ENCODE measurements at places on chromosomes 12 and 14.

GRCh38 chr12:84305144-84305543 lies 607.5 kb downstream of the SLC6A15 start:
- no peak for DNase-seq

- no peak for DNase-seq
These were observed 28.9 kb downstream of the DEGS2 start for GRCh38 chr14:100130521-100130920.

DNA sequence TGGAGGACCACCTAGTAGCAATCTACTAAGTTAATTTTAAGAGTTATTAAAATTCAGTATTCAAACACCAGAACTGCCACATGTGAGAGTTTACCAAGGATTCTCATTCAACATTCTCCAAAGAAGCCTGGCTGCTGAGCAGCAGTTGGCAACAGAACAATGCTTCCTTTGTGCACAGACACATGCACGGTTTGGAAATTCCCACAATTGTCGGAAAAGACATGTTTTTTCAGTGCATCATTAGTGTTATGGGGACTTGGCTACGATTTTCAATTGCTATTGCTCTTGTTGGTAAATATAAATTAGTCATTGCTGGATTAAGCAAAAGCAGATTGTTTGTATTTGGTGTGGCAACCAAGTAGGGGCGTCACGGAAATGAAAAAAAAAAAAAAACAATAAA lies 22.2 kb downstream of the ST8SIA1 start:
- no peak for DNase-seq

GRCh38 chr14:65849091-65849490 lies 436.6 kb downstream of the FUT8 start:
- no peak for DNase-seq

GRCh38 chr12:68280240-68280639 lies 26.8 kb upstream of the IL22 start:
- DNase-seq: no peak

- no peak for DNase-seq
These were observed 18.3 kb downstream of the SGPP1 start for GRCh38 chr14:63709589-63709988.

- DNase-seq: no peak
These were observed 1353.0 kb upstream of the SEL1L start for GRCh38 chr14:82886670-82887069.

GRCh38 chr12:71521125-71521524 lies 81.5 kb downstream of the LGR5 start:
- DNase-seq: no peak

- no peak for DNase-seq
These were observed 10.5 kb downstream of the BTBD6 start for GRCh38 chr14:105258846-105259245.

DNA sequence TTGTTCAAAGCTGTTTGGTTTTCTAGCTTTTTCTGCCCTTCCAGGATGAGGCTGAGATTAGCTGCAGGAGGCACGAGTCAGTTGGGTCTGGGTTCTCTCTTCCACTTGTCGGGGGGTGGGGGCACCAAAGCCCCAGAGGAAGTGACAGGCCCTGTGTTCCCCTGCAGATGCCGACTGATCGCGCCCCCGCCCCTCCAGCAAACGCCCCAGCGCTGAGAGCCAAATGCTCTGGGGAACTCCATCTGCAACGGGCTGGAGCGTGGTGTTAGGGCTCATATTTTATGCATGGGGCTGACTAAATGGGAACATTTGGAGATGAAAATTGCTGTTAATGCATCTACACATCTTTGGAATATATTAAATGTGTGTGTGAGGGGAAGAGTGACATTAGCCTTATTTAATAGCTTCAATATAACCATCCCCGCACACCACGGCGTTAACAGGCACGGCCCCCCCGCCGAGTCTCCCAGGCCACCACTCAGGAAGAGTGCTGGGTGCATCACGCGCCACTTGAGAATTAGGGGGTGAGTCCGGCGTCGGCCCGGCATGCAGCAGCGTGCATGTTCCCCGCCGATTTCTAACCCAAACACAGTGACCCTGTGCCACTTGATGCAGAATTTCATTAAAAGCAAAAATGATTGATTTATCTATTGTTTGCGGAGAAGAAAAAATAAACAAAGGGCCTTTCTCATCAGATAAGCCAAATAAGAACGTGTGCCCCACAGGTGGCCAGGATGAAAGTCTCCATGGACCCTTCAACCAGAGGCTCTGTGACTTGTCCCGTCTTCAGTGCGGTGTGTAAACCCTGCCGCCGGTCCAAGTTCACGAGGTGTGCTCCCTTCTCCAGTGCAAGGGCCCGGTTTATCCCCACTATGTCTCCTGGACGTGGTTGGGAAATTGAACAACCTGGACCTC lies 165.0 kb upstream of the RTL1 start:
- no peak for DNase-seq

- DNase-seq: no peak
These were observed 2.0 kb upstream of the CHURC1 start for GRCh38 chr14:64912261-64912660.
